Stimulated activated memory B cell treated with anti-CD40 and anti-IgM and Interleukin-4, amounts not matched to agents 10 μg/mL and 1 μg/mL and 100 μg/mL, for 72 hours (primary cell): ENCODE measurements at places on chromosomes 6 and 20.

GRCh38 chr6:31711233-31711632 lies 3.9 kb upstream of the LY6G6D start:
- no peak for ATAC-seq

- no peak for ATAC-seq
These were observed 582.3 kb upstream of the GJE1 start for GRCh38 chr6:141550471-141550870.

GRCh38 chr6:8905757-8906156 lies 470.4 kb upstream of the SLC35B3 start:
- ATAC-seq = no peak

DNA sequence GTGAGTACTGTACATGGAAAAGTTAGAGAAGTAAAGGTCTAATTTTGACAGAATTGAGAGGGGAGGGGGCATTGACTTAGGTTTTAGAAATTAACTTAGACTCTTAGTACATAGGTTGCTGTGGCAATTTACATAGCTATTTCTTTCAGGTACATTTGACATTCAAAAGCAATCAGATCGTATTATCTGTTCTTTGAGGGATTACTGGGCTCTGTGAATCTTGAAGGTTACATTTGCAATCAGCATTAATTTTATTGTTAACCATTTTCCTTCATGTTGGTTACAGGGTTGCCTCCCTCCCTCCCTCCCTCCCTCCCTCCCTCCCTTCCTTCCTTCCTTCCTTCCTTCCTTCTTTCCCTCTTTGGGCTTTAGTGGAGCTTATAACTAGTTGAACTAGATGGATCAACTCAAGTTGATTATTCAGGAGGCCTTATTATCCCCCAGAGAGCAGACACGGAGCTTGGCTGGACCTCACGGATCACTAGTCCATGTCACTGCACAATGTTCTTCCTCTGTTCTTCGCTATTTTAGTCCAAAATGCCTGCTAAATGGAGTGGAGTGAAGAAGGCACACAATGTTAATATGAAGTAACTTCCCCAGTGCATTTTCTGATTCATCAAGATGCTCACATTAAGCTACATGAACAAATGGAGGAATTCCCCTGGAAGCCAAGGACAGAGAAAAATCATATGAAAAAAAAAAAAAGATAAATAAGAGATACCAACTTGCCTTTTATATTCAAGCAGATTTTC lies 87.8 kb downstream of the PLCB4 start:
- no peak for ATAC-seq

- ATAC-seq = no peak
These were observed 264.7 kb downstream of the ZNF217 start for GRCh38 chr20:53328961-53329360.

- ATAC-seq = peak; percentile 71
These were observed 586 bp upstream of the NQO2 start for GRCh38 chr6:2998998-2999617.

DNA sequence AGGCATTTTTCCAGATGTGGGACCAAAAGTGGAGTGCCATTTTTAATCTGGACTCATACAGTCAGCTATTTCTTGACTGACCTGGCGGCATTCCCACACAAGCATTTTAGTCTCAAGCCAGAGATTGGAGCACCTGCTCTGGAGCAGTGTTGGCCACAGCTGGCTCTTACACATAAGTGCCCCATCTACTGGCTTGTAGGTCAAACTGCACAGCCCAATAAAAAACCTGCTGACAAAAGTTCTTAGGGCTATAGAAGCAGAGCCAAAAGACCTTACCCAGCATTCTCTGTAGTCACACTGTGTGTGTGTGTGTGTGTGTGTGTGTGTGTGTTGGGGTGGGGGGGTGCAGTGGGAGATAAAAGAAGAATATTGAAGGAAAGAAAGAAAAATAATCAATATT lies 38.6 kb upstream of the SENP6 start:
- ATAC-seq = no peak

- ATAC-seq = no peak
These were observed 533.4 kb downstream of the PKHD1 start for GRCh38 chr6:51554029-51554428.

DNA sequence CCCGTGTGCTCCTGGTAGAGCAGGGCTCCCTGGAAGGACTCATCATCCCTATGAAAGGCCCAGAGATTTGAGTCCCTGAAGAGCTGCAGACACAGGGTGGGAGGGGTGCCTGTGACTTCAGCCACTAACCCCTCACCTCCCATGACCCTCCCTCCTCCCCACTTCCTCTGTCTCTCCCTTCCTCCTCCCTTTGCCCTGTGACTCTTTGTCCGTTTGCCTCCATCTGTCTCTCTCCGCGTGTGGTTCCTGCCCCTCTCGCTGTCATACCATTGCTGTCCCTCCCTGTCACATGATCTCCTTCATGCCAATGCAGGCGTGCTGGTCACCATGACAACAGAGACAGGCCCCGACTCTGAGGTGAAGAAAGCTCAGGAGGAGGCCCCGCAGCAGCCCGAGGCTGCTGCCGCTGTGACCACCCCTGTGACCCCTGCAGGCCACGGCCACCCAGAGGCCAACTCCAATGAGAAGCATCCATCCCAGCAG lies 19.0 kb downstream of the EPB41L1 start:
- no peak for ATAC-seq

GRCh38 chr6:84103029-84103428 lies 69.5 kb downstream of the MRAP2 start:
- ATAC-seq = no peak

- ATAC-seq = peak; percentile 94
These were observed at the start of gene ANKS1A for GRCh38 chr6:34888874-34889555. TSS of gene ANKS1A (plus strand) at chr6:34889255. CDS start at chr6:34889403, 148 bp downstream.

DNA sequence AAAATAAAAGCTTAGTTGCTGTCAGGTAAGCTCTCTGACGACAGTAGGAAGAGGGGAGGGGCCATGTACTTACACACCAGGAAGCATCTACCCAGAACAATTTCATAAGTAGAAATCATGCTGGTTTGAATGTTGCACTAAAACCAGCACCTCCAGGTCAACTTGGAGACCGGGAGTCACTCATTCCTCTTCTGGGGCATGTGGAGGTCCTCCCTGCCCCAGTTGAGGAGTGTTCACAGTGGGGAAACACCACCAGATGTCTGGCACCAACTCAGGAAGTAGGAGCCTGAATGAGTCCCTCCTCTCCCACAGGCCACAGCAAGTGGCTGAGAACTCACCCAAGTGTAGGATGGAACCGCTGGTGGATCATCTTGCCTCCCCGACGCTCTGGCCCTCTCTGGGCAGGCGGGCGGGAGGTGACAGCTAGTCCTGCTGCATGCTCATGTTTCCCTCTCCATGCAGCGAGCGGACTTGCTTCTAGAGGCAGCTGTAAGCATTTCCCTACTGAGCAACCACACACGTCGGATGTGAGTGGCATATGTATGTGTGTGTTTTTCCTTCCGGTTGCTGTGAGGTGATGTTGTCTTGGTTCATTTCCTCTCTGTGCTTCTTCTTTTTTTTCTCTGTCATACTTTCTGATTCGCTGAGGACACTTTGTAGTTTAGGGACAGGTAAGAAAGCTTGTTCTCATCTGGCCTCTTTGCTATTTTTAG lies 149.5 kb upstream of the NEDD9 start:
- ATAC-seq = peak; percentile 96

- ATAC-seq = peak; percentile 61
These were observed 402 bp downstream of the ZBTB12 start for GRCh38 chr6:31901415-31901952.

GRCh38 chr6:40075056-40075590 lies 140.9 kb upstream of the MOCS1 start:
- no peak for ATAC-seq

GRCh38 chr6:144481527-144481926 lies 196.4 kb downstream of the UTRN start:
- ATAC-seq = no peak

DNA sequence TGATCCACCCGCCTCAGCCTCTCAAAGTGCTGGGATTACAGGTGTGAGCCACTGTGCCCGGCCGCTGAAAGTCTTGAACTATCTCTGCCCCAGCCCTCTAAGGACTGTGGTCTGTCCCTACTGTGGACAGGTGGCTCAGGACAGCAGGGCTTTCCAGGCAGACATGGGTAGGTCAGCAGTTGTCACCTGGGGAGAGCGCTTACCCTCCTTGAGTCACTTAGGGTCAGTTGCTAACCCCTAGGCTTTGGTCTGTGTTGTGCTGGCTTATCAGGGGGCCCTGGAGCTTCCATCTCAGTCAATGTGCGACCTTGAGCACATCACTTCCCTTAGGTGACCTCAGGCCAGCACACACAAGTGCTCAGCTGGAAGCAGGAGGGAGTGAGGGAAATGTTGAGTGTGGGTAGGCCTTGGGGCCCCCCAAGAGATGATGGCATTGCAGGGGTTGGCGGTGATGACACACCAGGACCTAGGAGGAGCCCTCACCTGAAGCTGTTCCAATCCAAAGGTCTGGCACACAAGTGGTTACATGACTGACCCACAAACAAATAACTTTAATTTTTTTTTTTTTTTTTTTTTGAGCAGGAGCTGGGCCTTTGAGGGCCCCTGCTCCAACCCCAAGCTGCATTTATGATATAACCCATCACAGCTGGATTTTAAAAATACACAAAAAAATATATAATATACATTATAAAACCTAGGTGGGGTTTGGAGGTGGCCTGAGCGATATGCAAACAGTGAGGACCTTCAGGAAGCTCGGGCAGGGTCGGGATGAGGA lies 5.1 kb downstream of the RPL10A start:
- no peak for ATAC-seq

DNA sequence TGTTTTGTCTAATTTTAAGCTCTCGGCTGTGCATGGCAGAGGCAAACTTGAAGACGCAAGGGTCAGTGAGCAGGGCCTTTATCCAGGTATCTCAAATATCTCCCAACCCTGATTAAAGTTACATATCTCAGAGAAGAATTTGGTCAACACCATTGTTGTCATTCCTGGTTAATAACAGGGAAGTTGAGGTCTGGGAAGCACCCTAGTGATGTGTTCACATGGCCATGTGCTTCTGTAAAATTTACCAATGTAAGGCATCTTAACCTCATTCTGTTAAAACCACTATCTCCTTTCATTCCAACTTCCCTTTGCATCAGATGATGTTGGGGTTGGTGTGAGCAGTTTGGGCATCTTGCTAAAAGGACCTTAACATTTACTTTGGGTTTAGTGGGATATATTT lies 4.0 kb upstream of the FAM110A start:
- ATAC-seq = no peak

- ATAC-seq = no peak
These were observed 111.1 kb downstream of the FOXA2 start for GRCh38 chr20:22473293-22473692.

DNA sequence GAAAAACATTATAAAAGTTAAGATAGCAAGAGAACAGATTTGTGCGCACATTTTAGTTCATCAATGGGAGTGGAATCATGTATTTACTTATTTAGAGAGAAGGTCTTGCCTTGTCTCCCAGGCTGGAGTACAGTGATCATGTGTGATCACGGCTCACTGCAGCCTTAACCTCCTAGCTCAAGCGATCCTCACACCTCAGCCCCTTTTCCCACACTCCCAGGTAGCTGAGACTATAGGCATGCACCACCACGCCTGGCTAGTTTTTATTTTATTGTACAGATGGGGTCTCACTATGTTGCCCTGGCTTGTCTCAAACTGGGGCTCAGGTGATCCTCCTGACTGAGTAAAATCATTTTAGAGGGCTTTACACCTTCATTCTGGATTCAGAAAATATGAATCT lies 72.3 kb upstream of the ADGRF1 start:
- no peak for ATAC-seq

DNA sequence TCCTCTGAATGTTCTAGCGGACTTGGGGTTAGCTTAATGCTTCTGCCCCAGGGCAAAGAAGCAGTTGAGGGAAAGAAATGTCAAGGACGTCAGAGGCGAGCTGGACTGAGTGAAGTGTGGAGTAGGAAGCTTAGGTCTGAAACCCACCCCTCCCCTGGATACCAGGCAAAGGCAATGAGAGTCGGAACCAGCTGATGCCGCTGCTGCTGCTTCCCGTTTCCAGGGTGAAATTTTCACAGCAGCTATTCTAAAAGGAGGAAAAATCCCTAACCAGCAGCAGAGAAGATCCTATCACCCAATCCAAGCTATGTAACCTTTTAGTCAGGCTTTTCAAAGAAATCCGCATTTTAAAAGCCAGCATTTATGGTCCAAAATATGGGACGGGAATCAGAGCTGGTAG lies 564.3 kb downstream of the LMBRD1 start:
- no peak for ATAC-seq

DNA sequence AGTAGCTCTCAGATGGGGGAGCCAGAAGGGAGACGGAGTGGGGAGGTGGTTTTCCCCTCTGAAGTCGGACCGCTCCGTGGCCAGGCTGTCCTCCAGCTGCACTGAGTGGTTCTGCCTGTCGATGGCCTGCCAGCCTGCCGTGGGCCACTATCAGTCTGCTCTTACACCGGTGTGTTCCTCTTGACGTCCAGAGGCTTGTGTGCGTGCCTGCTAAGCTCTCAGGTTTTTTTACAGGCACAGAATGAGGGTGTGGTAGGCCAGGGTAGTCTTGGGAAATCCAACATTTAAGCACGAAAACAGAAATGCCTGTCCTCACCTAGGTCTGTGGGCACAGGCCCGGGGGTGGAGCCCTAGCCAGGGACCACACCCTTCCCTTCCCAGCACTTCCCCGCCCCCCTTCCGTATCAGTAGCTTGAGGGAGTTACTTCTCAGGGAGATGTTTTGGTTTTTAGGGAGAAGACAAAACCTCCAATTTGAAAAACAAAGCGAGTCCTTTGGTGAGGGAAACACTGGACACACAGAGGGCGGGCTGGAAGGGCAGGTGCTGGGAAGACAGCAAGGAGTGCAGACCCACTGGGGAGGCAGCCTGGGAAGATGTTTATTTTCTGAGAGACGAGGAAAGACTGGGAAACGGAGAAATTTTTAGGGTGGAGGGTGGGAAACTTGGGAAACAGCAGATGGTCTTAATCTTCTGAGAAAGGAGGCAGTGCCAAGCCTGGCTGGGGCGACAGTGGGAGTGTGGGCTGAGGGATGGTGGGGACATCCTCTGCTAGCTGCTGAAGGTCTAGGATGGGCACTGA lies 106.5 kb downstream of the LY86 start:
- no peak for ATAC-seq

- ATAC-seq = no peak
These were observed 9.5 kb upstream of the SLC17A3 start for GRCh38 chr6:25883536-25883935.

DNA sequence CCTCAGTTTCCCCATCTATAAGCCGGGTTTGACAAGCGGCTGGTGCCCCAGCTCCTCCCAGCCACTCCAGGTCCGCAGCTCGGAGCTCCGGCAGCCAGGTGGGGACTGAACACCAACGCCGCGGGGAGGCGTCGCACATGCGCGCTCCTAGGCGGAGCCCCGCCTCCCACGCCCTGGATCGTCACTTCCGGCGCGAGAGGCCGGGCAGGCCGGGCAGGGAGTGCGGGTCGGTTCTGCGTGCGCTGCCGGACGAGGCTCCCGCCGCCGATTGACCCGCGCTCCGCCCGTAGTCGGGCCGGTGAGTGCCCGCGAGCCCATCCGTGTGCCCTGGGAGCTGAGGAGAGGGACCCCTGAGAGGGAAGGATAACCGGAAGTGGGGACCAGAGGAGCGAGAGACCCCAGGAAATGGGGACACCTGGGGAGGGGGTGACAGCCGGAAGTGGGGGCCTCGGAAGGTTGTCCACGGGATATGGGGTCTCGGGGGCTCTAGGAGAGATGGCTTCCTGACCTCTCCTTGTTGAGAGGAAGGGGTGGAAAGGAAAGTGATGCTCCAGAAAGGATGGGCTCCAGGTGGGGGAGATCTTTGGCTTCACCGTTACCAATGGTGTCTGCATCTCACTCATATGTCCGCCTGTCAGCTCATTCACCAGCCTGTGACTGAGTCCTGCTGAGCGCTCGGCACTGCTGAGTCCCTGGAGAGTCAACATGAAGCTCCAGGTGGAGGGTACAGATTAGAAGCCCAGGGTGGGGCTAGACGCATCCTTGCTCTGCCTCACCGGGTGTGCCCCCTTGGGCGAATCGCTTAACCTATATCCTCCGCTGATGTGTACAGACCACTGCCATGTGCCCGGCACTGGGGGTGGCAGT lies at the start of gene TTPAL:
Gene TTPAL, plus strand, starts transcription at position 181 of the 867 bp plus-strand sequence. CDS start 4,126 bp downstream, outside the sequence.
- ATAC-seq = peak; percentile 96

- no peak for ATAC-seq
These were observed 31.2 kb upstream of the KCNK5 start for GRCh38 chr6:39260456-39260855.
